ENCODE measurements at places on chromosomes 3 and 15.

GRCh38 chr3:189108735-189109134 lies 63.0 kb upstream of the TPRG1 start:
- DNase-seq: no peak

DNA sequence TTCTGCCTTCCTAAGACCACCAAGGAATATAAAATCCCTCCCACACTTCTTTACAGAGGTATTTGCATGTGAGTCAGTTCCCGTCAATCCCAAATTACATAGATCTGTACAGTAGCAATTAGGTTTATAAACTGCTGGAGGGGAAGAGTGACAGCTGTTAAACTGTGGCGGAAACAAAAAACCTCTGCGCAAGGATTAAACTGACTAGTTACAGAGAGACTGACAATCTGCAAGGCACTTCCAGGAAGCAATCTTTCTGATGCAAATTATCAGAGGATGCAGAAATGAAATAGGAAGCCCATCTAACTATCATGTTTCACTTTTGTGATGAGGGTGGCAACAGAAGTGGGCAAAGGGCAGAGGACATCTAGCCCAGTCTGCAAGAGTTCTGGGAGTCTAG lies 150.4 kb downstream of the RTP4 start:
- DNase-seq: no peak

- DNase-seq: no peak
Observed at GRCh38 chr3:179318876-179319275, 4.0 kb upstream of the ZNF639 start.

DNA sequence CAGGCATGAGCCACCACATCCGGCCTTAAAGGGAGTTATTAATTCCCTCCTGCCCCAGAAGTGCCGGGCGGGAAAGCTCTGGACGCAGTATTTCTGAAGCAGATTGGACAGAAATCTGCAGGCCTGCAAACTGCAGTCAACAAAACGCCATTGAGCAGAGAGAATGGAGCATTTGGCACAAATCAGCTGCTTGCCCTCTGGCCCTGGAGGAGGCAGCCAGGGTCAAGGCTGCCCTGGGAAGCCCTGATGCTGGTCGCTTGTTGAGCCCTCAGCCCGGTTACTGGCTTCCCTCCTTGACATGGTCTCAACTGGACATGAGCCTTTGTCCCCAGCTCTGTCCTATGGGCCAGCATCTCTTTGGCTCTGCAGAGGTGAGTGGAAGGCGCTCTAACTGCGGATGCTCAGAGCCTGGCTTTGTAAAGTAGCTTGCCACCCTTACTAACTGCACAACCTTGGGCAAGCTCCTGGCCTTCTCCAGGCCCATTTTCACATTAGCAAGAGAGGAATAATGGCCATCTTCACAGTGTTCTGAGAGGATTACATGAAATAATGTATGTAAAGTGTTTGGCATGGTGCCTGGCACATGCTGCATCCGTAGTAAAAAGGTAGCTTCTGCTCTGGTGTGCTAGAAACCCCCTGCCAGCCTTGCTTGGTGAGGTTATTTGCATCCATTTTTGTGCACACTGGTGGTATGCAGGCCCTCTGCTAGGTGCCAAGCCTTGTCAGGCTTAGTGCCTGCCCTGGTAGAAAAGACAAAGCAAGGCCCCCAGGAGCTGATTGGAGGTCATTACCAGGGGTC lies 4.1 kb downstream of the SEMA4B start:
- DNase-seq: no peak

DNA sequence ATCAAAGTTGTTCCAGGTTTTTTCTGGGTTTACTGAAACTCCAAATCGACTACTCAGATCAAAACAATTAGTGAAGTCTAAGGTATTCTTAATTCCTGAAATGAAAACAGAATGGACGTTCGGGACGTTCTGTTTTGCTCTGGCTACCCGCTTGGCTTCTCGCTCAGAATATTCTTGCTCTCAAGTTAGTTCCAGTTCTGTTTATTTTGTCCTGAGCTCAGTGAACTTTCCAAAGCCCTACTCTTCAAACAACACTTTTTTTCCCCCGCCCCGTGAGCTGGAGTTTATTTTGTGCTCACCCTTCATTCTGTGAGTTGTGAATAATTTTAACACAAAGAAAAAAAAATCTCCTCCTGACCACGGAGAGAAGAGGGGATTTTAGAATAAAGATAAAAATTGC lies 72.6 kb downstream of the SAMMSON start:
- no peak for DNase-seq

- DNase-seq: no peak
Observed at GRCh38 chr3:128859630-128860029, 19.8 kb upstream of the ACAD9 start.

- no peak for DNase-seq
Observed at GRCh38 chr3:17583530-17583929, 158.9 kb downstream of the TBC1D5 start.

DNA sequence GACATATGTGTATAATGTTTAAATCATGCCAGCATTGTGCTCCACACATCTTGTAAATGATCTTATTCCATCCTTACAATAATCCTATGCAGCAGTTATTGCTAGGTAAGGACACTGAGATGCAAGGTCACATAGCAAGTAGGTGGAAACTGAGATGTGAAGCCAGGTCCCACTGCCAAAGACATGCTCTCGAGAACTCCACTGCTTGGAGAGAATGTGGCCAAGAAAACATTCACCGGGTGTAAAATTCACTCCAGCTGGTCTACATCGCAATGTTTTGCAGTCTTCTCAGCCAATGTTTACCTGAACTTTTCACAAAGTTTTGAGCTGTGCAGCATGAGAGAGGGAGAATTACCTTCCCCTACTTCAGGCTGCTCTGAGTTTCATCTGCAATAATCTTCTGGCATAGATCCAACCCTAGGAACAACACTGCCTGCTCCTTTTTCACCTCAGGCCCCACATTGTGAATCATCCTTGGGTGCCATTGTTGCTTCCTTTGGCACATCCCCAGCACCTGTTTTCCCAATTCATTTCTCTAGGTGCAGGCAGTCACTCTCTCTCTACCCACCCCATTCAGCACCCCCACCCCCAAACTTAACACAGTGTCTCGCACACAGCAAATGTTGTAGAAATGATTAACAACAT lies 53.5 kb upstream of the PRTG start:
- DNase-seq: no peak

GRCh38 chr3:194508491-194509453 lies 22.0 kb upstream of the ATP13A3 start:
- no peak for DNase-seq

DNA sequence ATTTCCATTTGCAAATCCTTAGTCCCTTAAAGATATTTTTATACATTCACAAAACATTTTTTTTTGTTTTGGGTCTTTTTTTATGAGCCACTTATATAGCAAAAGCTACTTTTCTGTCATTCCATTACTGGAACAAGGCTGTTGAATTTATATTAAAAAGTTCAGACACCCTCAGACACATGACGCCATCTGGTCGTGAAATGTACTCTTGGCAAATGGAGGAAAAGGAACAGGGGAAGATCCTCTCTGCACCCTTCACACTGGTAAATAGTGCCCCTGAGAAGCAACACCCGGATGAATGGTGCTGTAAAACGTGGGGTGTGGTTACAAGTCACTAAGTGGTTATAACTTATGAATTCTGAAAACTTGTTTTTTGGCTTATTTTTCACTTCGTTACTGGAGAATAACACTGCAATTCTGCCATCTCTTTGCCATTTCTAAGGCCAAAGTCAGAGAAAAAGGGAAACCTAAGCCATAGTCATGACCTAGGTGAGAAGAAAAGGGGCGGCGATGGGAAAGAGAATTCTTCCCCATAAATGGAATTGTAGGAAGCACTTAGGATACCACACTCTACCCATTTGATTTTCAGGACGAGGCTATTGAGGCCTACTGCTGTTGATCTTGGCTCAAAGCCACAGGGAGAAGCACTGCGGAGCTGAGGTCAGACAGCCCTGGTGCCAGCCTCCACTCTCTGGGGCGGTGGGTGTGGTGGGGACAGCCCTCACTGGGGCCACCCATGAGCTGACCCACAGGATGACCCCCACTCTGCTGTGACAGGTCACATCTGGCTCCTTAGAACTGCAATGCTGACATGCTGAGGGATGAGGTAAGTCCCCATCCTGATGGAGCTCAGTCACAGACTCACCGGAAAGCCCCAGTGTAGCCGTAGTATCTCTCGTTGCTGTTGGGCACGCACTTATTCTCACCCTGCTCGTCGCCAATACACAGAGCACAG lies 21.9 kb downstream of the LTF start:
- DNase-seq: no peak

DNA sequence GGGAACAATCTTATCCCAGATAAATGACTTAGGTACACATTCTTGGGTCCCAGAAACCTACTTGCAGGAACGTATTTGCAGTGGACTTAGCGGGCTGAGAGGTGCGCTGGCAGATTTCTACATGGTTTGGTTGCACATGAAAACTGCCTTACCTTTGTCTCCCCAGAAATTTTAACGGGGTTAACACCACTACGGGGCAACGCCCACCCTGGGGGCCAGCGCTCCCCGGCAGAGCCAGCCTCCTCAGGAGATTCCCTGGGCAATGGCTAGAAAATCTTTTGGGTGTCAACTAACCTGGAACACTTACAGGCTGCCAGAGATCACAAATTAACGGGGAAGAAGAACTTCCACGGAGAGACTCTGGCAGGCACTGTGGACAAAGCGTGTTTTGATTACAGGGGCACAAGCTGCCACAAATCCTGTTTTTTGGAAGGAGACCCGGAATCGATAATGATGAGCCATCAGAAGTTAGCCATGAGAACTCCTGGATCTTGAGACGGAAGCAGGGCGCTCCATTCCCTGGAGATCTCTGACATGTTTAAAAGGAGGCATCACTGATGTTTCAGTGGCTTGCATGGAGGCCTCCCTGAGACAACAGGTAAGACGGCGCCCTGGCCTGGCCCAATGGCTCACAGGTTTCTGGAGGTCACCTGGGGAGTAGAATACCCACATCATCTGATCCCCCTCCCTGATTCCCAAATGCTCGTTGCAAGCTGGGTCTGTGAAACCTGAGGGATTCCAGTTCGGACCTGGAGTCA lies 288.9 kb downstream of the ADAMTS17 start:
- DNase-seq: no peak

DNA sequence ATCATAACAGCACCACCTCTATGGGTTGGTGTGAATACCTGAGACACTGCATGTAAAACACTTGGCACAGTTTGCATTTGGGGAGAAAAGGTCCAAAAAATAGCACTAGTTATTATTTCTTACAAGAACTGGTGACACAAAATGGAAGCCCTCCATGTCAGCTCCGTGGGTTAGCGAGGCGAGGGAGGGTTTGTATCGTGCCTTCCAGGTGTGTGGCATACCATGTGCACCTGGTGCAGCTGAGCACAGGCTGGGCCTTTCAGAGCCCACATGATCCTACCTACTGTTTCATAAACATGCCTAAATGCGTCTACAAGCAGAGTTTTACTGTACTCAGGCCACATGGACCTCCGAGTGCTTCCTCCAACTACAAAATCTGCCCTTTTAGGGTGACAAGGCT lies 5.6 kb downstream of the CXCR6 start:
- DNase-seq: no peak

- no peak for DNase-seq
Observed at GRCh38 chr3:111874177-111874820, 15.2 kb downstream of the PHLDB2 start.

- no peak for DNase-seq
Observed at GRCh38 chr3:191151653-191152052, 47.4 kb upstream of the OSTN start.

DNA sequence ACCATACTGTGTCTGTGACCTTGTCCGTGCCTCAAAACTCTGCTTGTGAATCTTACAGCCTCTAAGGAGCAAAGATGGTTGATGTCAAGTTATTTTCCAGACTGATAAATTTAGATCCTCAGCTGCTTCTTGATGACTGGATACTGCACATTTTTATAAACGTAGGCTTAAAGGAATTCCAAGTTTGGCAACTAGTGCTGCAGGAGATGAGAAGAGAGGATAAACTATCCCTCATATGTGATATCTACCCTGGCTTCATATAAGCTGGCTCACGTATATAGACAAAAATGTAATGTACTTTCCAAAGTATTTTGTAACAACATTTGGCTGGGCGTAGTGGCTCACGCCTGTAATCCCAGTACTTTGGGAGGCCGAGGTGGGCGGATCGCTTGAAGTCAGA lies 89.6 kb downstream of the GMPS start:
- DNase-seq: no peak

DNA sequence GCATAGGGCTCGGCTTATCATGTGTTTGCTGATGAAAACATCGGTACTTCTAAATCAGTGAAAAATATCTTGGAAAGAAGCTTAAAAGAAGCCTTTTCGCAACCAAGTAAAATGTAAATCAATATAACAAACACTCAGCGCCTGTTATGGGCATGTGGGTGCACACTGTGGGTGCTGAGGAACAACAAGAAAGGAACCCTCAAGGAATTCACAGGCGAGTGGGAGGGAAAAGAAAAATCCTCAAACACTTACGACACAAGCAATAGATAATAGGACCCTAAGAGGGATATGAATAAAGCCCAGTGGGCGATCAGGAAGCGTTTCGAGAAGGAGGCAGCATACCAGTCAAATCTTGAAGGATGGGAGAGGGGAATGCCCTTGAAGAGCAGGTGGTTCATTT lies 21.9 kb downstream of the GLDN start:
- no peak for DNase-seq

- DNase-seq: no peak
Observed at GRCh38 chr15:68655686-68656437, 77.1 kb downstream of the CORO2B start.

DNA sequence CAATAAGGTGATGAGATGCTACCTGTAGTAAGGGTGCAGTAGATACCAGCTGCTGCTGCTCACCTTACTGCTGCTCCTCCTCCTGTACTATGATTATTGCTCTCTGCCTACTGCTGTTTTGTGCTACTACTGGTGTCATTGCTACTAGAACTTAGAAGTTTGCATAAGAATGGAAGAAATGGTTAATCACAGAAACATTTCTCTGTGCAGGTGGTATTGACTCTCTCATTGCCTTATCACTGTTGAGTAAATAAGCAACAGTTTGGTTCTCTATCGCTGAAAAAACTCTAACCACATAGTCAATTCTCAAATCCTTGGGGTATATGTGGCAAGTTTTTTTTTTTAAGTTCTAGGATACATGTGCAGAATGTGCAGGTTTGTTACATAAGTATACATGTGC lies 16.5 kb downstream of the MITF start:
- no peak for DNase-seq

DNA sequence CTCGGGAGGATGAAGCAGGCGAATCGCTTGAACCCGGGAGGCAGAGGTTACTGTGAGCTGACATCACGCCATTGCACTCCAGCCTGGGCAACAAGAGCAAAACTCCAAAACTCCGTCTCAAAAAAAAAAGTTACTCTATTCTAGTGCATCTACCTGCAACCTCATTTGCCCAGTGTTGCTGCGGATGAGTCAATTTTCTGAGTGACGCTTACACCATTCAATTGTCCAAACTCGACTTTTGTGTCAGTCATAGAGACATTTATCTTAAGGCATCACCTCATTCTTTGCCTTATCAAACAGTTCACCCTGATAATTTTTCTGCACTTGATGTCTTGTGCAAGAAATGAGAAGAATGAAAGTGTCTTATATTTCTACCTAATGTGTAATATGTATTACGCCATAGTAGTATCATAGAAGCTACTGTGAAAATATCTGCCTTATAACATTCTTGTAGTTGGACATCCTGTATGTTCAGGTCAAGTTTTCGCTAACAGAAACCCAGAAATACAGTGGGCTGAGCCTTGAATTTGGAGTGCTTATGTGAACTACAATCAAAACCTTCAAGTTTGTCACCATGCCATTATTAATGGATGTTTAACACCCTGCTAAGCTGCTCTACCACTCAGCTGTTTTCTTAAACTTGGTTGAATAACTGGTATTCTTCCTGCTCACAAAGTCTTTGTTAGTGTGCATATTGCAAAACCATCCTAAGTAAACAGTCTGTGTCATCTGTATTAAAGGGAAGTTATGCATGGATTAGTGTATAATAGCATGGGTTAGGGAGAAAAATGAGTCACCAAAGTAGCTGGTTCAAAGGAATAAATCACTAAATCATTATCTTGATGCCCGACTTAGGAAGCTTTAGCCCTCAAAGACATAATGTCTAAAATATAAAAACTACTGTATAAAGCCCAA lies 531.0 kb upstream of the NR2F2 start:
- no peak for DNase-seq
